ENCODE measurements at places on chromosomes 2 and 18.

- no peak for ATAC-seq
Measured at GRCh38 chr2:240966457-240966905, 31.9 kb upstream of the SNED1 start.

GRCh38 chr2:158999458-158999857, 31.0 kb downstream of the TANC1 start:
- ATAC-seq = peak; percentile 11

DNA sequence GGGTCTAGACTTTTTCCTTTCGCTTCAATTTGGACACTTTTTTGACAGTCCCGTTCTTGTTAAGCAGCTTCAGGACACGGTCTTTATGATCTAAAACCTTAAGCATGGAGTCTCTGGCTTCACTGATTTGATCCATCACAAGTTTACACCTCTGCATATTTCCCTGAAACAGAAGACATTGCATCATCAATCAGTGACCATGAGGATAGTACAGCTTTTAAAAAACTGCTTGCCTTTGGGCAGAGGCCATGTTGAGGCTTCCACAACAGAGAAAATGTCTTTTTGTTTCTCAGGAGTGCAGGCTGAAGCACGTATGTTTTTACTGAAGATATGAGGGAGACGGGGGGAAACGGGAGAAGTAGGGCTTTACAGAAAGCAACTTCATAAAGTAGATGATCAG, 56.2 kb upstream of the AMMECR1L start:
- no peak for ATAC-seq

DNA sequence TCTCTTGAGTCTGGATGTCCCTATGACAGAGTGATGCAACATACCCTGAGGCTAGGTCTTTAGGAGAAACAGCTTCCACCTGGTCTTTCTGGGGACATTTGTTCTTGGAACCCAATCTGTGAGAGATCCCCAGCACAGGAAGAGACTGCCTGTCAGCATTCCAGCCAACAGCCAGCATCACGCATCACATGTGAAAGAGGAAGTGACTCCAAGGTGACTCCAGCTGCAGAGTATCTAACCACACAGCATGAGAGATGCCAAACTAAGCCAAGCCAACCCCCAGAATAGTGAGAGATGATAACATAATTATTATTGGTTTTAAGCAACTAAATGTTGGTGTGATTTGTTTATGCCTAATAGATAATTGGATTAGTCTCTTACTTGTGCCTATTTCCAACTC, 35.7 kb downstream of the C18orf63 start:
- no peak for ATAC-seq

- no peak for ATAC-seq
Measured at GRCh38 chr18:39449566-39449965, 1884.0 kb upstream of the CELF4 start.

DNA sequence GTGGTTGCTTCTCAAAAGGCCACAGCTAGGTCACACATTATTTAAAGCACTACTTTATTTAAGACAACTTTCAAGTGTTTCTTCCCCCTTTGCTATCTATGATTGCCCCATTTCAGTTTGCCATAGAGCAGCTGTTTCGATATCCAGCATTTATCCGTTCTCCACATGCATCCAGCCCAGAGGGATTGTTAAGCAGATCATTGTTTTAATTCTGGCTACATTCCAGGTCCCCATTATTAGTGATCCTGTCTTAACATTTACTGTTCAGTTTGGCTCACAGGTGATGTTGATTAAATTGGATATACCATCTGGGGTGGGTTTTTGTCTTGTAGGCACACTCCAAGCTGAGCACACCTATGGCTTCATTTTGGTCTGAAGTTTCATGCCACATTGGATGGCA, 638.7 kb downstream of the ZEB2 start:
- no peak for ATAC-seq

- no peak for ATAC-seq
Measured at GRCh38 chr2:174246944-174247381, 1.4 kb downstream of the OLA1 start.

DNA sequence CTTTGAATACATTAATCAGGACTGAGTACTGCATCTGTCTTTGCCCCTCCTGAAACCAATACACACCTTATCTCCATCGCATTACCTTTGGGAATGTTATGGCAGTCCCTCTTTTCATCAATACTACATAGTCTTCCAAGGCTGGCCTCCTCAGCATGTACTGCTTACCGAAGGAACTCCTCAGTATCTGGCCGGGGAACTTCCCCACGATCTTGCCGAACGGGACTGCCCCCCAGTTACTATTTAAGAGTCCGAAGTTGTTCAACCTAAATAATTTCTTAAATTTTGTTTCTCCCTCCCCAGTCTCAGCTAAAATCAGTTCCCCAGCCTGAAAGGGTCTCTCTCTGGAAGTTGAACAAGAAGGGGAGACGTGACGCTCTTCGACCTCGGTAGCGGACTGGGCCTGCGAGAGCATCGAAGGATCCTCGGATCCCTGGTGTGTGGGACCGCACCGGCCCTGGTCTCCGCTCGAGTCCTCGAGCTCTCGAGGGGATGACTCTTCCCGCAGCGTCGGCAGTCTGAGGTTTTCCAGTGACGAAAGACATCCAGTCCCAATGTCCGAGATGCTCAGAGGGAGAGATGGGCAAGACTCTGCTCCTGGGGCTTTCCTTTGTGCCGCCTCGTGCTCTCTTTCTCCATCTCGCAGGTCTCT, 489 bp downstream of the TRMT61B start:
- ATAC-seq = peak; percentile 69

DNA sequence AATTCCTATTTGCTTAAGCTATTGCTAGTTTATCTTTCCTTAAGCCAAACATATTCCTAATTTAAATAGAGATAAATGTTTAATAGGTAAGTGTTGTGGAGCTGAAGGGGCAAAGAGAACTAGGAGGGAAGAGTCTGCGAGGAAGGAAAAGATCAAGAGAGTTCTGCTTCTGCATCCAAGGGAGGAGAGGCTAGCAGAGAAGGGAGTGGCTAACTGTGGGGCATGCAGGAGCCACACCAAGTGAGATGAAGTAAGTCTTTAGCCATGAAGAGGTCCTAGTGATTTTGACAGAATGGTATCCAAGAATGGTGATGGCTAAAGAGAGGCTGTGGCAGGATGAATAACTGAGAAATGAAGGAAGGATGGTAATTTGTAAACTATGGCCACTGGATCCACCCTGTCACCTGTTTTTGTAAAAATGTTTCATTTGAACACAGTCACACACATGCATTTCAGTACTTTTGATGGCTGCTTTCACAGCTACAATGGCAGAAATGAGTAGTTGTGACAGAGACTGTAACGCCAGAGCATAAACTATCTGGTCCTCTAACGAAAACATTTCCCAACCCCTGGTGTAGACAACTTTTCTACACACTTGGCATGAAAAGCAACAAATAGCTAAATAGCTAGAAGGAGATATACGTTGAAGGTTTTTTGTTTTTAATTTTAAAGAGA, 15.6 kb downstream of the TPGS2 start:
- ATAC-seq = no peak

DNA sequence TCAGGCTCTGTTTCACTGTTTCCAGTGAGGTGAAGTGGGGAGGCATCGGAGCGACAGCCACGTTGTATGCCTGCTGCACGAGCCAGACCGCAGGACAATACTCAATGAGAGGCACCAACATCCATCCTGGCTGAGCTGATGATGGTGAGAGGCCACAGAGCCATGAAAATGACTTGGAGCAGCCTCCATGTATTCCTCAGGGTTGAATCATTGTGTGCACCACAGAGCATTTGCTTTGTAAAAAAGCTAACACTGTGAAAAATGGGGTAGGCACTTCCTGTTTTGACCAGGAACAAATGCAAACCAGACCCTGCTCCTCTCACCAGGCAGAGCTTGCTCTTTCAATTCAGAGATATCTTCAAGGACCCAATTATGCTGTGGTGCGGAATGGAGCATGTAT, 87.2 kb downstream of the LPIN1 start:
- ATAC-seq = no peak

DNA sequence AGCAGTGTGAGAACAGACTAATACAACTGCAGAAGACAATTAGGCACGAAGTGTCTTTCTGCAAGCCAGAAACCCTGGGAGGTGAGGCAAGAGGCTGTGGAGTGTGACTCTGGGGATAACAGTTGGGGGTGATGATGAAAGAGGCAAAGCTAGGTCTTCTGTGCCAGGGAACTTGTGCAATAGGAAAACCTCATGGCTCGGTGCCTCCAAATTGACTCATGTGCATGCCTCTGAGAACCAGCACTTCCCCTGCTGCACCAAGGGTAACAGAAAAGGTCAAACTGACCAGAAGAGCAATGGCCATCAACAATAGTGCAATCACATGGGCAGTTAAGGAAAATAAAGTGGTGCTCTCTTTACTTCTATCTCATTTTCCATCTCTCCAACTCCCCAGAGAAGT, 136.4 kb downstream of the SCG2 start:
- ATAC-seq = no peak

- ATAC-seq = no peak
Measured at GRCh38 chr2:102069311-102069974, 73.1 kb upstream of the IL1R1 start.

GRCh38 chr2:217468042-217468830, 534.6 kb downstream of the TNS1 start:
- ATAC-seq = no peak

DNA sequence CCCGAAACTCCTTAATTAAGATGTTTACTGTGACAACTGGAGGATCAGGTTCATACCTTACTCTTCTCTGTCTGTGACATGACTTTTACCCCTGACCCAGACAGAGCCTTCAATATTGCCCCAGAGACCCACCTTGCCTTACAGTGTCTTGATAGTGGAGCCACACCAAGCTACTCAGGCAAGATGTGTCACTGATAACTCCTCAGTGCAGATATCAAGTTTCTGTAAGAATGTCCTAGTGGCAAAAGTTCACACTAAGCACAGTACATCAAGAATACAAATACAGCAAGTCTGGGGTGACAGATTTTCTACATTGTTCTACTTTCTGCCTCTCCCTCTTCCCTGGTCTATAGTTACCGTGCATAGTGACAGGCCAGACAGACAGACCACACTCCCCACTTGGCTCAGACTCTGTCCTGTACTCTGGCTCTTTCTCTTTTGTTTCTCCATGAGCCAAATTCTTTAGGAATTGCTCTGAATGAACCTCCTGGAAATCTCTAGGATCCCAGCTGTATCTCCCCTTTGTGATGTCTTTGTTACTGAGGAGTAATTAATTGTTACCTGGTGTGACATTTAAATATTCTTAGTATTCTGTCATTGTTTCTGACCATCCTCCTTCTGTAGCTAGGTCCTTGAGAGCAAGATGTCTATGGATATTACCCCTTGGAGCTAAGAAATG, 24.1 kb upstream of the APOB start:
- no peak for ATAC-seq

DNA sequence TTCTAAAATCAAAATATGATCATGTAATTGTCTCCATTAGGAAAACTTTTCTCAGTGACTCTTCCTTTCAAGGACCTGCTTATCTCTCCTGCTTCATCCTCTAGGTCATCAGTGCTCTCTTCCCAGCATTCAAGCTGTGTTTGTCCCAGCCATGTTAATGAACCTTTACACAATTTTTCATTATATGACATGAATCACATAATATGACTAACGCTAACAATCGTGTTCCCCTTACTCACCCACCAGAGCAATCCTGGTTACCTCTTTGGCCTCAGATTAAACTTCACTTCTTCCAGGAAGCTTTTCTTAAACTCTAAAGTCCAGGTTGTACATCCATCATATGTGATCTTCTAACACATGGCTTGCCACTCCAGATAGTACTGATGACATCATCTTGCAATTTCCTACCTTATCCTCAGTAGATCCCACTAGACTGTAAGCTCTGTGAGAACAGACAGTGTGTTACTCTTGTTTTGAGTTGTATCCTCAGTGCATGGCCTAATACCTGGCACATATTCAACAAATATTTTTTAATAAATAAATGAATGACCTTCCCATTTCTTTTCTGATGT, 882.9 kb upstream of the ZEB2 start:
- ATAC-seq = no peak

- ATAC-seq = no peak
Measured at GRCh38 chr18:26689226-26689879, 141.0 kb upstream of the KCTD1 start.

GRCh38 chr2:162198239-162198638, 45.0 kb downstream of the FAP start:
- no peak for ATAC-seq

- no peak for ATAC-seq
Measured at GRCh38 chr2:190701586-190701985, 52.7 kb downstream of the NAB1 start.

GRCh38 chr2:61426267-61426897, 44.5 kb downstream of the USP34 start:
- ATAC-seq = peak; percentile 81

DNA sequence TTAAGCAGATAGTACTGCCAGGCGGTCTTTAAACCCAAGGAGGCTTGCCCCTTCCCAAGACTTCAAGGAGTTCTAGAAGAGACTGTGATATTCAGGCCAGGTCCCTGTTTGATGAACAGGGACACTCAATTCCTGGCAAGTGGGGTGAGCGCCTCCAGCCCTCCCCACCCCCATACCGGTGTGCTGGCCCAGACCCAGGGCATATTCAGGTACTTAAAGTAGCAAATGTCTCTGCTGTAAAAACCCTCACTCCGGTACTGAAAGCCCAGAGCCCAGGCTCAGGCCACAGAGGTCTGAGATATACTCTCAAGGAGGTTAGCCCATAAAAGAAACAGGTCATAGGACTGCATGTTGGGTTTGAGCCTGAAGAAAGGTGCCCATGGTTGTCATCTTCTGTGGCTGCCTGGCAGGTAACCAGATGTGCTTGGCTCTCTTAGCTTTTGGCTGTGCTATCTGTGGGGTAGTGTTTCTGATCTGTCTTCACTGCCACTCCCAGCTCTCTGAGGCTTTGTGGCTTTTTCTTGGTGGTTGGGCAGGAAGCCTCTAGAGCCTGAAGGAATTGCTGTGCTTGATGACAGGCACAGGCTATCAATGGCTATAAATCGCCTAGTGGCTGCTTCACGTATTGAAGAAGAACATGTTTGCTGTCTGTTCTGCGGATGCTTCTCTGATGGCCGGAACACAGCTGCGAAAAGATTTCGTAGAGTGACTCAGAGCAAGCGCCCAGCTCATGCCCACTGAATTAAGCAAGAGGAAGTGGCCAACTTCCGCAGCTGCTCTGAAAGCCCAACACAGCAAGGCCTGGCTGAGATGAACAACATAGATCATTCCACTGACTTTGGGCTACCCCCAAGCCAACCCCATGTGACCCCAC, 63.3 kb upstream of the ALPP start:
- no peak for ATAC-seq

DNA sequence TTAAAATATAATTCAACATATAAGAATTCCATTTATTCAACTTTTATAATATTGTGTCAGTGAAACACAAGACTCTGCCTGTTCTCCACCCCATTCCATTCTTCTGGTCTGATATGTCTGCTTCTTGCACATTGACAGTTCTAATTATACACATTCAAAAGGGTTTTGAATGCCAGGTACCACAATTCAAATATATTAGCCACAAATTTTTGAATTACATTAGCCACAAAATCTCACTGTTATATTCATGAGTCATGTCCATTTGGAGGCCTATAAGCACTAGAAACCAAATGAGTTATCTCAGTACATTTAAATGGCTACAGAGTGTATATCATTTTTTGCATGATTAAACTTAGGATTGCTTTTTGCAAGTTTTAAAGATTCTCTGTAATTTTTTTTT, 72.1 kb downstream of the CCDC150 start:
- no peak for ATAC-seq

Data from SK-N-SH treated with all-trans-retinoic acid at 6 μM for 48 hours (cell line).